ENCODE measurements at places on chromosomes 12 and 14.

DNA sequence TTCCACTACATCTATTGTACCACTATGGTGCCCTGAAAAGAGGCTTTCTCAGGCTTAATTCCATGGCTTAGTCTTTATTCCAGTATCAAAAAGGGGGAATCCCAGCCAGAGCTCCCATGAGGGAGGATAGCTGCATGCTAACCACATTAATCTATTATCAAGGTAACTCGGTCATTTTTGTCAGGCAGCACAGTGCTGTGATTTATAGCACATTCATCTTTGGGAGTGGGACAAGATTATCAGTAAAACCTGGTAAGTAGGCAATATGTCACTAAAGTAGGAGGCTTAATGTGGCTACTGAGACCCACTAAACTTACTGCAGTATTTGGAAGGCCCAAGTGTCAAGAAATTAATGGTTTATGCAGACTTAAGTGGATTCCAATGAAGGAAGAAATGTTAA is 58.9 kb downstream of the DAD1 start:
- no peak for DNase-seq

DNA sequence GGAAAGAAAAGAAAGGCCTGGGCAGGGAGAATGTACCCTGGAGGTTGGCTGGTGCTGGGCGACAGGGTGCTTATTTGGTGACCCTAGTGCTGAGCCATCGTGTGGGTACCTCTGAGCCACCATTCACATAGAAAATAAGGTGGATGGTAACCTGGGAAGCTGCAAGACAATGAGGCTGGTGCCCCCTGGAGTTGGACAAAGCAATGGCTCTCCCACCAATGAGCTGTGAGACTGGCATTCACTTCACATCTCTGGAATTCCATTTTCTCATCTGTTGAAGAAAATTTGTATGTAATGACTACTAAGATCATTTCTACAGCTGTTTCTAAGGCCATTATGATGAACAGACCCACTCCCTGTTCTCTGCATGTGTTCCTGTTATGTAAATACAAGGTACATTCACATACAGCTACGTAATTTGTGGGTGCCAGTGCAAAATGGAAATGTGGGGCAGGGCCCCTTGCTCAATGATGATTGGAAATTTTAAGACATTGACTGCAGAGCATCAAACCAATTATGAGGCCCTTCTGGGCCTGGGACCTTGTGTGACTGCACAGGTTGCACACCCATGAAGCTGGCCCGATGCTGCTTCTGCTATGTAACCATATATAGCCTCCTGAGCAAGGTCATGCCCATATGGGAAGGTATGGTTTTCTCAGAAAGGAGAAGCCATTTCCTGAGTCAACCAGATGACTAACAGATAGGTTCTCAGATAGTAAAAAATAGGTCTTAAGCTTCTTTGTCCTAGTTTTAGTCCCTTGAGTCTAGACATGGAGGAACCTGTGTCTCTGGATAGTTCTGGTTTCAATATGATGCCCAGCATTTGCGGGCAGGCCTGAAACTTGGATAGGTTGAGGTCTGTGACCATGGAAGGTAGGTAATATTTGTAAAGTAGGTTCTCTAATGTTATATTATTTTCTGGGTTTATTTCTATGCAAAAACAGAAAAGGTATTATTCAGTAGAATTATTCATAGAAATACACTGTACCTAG is 63.4 kb upstream of the IGF1 start:
- DNase-seq = peak; percentile 15

DNA sequence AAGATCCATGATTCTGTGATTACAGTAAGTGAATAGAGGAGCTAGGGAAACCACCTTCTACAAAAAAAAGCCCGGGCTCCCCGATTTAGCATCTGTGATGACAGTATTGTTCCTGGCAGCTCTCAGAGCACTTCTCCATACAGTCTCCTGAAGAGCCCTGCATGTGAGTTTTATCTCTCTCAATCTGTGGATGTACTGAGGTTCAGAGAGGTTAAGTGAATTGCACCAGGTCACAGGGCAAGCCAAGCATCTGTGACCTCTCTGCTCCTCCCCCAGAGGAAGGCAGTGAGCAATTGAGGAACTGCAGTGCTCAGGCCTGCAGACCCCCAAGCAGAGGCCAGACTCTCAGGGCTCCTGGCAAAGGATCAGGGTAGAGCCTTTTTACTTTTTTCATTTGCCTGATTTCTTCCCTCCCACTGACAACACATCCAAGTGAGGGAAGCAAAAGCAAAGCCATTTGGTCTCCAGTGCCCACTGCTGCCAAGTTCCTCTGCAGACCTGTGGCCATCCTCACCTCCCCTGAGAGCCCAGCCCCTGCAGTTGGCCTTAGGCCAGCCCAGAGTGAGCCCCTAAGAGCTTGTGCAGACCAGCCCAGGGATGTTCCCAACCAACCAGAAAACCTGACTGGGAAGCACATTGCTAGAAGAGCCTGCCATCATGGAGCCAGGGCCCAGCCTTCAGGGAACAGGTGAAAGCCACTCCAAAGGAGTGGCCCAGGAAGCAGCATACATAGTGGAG is 47.6 kb upstream of the PNMA1 start:
- DNase-seq = peak; percentile 49

GRCh38 chr12:107884769-107885694 is 110.5 kb downstream of the ASCL4 start:
- DNase-seq = peak; percentile 74

DNA sequence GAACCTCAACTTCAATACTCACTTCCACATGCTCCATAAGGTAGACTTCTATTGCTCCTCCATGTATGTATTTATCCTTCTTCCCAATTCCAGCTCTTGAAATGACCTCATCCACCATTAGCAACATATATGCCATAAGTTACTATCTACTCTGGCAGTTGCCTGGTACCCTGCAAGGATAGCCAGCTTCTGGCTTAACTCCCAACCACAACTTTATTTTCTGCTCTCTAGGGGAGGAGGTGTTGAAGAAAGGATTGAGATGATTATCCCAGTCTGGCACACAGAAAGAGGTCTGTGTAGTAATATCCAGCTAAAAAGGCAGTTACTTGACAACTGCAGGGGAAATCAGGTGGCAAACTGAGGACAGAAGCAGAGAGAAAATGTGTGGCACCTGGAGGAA is 71.5 kb upstream of the MDM1 start:
- DNase-seq = peak; percentile 72

- DNase-seq = no peak
These were observed 2.2 kb downstream of the ASIC1 start for GRCh38 chr12:50059440-50060119.

DNA sequence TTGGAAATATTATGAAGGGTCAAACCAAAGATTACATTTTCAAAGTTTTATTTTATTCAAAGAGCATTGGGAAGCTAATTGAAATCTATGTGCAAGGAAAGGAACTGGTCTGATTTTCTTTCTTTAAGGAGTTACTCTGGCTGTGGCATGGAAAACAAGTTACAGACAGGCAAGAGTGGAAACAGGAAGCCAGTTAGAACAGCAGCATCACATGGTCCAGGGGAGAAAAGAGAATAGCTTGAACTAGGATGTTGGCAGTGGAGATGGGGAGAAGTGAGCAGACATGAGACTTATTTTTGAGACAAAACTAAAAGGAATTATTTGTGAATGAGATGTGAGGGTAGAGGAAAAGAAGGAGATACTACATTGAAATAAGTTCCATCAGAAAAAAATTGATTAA is 3.4 kb downstream of the OR11G2 start:
- DNase-seq = peak; percentile 14

GRCh38 chr12:19154686-19155085 is 25.2 kb downstream of the PLEKHA5 start:
- DNase-seq = peak; percentile 20

GRCh38 chr12:97753332-97753731 is 290.7 kb downstream of the RMST start:
- DNase-seq = no peak

DNA sequence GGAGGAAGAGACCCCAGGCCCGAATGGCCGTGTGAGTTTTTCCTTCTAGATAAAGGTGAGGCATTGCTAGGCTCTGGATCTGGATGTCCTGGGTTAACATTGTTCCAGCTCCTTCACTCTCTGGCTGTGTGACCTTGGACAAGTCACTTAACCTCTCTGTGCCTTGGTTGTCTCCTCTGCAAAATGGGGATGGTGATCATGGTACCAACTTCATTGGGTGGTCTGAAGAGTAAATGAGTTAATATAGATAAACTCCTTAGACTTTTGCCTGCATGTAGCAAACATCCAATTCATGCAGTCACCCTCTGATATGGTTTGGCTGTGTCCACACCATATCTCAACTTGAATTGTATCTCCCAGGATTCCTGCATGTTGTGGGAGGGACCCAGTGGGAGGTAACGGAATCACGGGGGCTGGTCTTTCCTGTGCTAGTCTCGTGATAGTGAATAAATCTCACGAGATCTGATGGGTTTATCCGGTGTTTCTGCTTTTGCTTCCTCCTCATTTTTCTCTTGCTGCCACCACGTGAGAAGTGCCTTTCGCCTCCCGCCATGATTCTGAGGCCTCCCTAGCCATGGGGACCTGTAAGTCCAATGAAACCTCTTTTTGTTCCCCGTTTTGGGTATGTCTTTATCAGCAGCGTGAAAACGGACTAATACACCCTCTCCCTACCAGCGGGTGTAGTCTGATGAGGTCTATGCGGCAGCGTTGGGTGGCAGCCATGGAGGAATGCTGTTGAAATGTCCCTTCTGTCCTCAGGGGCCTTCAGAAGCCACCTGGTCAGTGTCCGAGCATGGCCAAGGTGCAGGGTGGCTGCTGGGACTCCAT is 256.1 kb downstream of the GLT1D1 start:
- peak; percentile 31 for DNase-seq

DNA sequence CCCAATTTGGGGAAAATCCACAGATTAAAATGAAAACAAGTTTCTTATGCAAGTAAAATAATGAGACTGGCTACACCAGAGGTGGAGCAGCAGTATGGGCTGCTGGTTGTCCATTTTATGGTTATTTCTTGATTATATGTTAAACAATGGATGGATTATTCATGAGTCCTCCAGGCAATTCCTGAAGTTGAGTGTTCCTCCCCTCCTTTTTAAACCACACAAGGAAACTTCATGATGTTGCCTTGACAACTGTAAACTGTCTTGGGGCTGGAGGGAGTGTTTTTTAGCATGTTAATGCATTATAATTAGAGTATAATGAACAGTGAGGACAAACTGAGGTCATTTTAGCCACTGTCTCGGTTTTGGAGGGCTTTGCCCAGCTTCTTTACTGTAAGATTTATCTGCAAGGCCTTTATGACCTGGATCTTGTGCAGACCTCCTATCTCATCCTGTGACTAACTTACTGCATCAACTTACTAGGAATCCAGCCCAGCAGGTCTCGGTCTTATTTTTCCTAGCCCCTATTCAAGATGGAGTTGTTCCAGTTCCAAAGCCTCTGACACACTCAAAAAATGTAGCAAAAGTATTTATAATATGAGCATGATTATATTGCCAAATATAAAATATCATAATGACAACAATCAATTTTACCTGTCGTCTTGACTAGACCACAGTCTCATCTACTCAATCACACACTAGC is 534.0 kb downstream of the TMEM121 start:
- no peak for DNase-seq

GRCh38 chr14:76514213-76514998 is 138.5 kb downstream of the ESRRB start:
- DNase-seq = peak; percentile 74

- peak; percentile 93 for DNase-seq
These were observed 1.3 kb upstream of the ESYT1 start for GRCh38 chr12:56126732-56127239.

- no peak for DNase-seq
These were observed 774.9 kb upstream of the NOVA1 start for GRCh38 chr14:27372771-27373170.

DNA sequence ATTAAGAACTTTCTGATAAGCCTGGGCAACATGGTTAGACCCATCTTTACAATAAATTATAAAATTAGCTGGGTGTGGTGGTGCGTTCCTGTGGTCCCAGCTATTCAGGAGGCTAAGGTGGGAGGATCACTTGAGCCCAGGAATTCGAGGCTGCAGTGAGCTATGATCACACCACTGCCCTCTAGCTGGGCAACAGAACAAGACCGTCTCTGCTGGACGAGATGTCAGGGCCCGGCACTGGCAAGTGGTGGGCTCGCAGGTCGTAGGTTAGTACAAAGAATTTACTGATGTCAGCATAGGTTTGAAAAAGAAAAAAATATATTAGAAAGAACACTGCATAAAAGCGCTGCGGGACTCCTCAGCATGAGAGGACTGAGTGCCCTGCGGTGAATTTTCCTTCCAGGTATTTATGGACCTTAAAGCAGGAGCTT is 15.7 kb upstream of the VSIG10 start:
- no peak for DNase-seq

DNA sequence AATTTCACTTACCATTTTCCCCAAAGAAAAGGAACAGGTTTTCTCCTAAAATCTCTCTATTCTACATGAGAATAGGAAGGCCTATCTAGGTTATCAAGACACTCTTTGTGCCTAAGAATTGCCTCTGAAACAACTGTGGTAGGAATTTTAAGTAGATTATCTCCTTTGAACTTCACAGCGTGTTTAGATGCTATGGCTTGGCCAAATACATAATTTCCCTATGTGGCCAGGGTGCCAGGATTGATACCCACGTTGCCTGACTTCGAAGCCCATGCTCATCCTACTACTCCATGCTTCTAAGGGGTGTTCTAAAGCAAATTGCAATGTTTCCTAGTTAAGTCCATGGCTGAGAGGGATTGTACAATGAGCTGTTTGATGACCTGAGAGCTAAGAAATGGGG is 241.5 kb upstream of the FBXO33 start:
- DNase-seq = no peak
